ENCODE measurements at places on chromosomes 12 and 14. TPM values are rescaled to one million over a fixed set of nuclear protein-coding genes. Genes with fewer than 3 reads are reported as not detected.

DNA sequence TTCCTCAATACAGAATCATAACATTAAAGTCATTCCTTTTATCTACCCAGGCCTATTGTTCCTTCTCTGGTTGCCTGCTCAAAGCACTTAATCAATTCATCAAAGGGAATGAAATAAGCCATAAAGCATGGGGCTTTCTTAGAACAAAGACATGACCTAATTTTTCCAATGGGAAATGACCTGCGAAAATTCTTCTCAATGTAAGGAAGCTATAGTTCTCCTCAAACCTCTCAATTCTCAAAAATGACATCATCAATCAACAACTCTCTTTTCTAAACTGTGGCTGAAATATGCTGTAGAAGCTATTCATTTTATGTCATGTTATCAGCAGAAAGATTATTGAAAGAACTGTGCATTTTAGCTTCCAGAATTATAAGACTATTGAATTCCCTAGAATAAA, 116.0 kb upstream of the PTPRR start:
- no peaks in the 10 kb centered on the region for H3K36me3 ChIP-seq
- no peaks in the 10 kb centered on the region for H3K4me1 ChIP-seq
- no peaks in the 10 kb centered on the region for H3K27me3 ChIP-seq
- no peak overlapping the region for H3K4me3 ChIP-seq
- H3K27ac ChIP-seq: no peak overlapping the region

The SPRYD3 gene
- 71.6 TPM for total RNA-seq

The SDR9C7 gene
- total RNA-seq: 0.48 TPM

DNA sequence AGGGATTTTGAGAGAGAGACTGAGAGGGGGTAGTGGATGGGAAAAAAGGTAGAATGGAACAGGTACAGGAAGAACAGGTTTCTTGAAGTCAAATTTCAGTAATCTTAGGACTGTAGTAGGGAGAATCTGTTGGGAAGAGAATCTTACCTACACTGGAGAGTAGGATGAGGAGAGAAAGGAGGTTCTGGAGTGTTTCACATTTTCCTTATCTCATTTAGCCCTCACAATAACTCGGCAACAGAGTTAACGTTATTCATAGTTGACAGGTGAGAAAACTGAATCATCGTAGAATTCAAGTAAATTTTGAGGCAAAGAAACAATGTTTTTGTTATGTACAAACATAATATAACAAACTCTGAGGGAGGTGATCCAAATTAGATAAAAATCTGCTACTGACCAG, 17.2 kb upstream of the STRN3 start:
- no peaks in the 10 kb centered on the region for H3K27me3 ChIP-seq
- no peak for DNase-seq
- H3K4me1 ChIP-seq: no peaks in the 10 kb centered on the region
- no peak overlapping the region for H3K4me3 ChIP-seq
- no peaks in the 10 kb centered on the region for H3K36me3 ChIP-seq
- H3K27ac ChIP-seq: no peak overlapping the region

DNA sequence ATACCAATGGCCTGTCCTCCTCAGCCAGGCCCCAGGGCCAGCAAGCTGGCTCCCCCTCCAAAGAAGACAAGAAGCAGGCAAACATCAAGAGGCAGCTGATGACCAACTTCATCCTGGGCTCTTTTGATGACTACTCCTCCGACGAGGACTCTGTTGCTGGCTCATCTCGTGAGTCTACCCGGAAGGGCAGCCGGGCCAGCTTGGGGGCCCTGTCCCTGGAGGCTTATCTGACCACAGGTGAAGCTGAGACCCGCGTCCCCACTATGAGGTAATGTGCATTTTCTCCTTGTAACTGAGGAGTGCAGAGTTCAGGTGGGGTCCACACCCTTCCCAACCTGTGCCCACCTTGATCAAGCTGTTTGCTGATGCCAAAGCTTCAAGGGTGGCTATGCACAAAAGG, 23.4 kb downstream of the ACACB start:
- no peaks in the 10 kb centered on the region for H3K36me3 ChIP-seq
- no peak overlapping the region for H3K4me3 ChIP-seq
- no peaks in the 10 kb centered on the region for H3K4me1 ChIP-seq
- no peak for DNase-seq

DNA sequence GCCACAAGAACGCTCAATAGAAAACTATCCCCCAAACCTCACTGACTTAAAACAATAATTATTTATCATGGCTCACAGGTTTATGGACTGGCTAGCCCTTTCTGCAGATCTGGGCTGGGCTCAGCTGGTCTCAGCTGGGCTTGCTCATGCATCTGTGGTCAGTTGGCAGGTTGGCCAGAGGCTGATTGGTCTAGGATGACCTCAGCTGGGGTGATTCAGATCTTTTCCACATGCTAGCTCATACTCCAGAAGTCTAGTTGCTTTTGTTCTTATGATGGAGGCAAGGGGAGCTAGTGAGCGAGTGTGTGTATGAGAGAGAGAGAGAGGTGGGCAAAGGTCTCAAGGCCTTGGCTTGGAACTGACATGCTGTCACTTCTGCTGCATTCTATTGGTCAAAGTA, 181.2 kb upstream of the NRXN3 start:
- H3K36me3 ChIP-seq: no peaks in the 10 kb centered on the region
- no peak overlapping the region for H3K4me3 ChIP-seq
- DNase-seq: peak; percentile 76
- H3K4me1 ChIP-seq: no peaks in the 10 kb centered on the region
- H3K27ac ChIP-seq: no peak overlapping the region

DNA sequence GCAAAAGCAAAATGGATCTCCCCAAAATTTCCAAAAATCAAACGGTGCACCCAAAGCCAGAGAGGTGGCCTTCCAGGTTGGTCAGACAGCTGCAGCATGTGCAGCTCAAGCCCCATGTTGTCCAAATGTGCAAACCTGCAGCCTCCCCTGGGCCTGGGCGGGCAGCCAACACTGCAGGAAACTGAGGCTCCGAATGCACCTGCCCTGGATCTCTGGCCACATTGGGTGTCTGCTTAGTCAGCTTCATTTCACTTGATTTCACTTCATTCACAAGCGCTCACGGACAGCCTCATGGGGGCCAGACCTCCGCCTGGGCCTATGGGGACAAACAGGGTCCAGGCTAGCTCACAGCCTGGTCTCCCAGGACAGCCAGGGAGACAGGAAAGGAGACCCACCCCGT, 59.8 kb downstream of the BCL11B start:
- no peaks in the 10 kb centered on the region for H3K36me3 ChIP-seq
- no peak overlapping the region for H3K27ac ChIP-seq
- no peak for DNase-seq
- no peaks in the 10 kb centered on the region for H3K4me1 ChIP-seq

GRCh38 chr12:103908877-103909276, 21.3 kb upstream of the HSP90B1 start:
- no peaks in the 10 kb centered on the region for H3K36me3 ChIP-seq
- H3K4me1 ChIP-seq: peaks cover 7% of the 10 kb centered on the region
- H3K27ac ChIP-seq: no peak overlapping the region
- H3K4me3 ChIP-seq: no peak overlapping the region
- no peaks in the 10 kb centered on the region for H3K27me3 ChIP-seq

- no peak overlapping the region for H3K27ac ChIP-seq
- H3K27me3 ChIP-seq: no peaks in the 10 kb centered on the region
- H3K4me1 ChIP-seq: no peaks in the 10 kb centered on the region
These were observed 22.5 kb upstream of the AKAP6 start for GRCh38 chr14:32306549-32306948.

DNA sequence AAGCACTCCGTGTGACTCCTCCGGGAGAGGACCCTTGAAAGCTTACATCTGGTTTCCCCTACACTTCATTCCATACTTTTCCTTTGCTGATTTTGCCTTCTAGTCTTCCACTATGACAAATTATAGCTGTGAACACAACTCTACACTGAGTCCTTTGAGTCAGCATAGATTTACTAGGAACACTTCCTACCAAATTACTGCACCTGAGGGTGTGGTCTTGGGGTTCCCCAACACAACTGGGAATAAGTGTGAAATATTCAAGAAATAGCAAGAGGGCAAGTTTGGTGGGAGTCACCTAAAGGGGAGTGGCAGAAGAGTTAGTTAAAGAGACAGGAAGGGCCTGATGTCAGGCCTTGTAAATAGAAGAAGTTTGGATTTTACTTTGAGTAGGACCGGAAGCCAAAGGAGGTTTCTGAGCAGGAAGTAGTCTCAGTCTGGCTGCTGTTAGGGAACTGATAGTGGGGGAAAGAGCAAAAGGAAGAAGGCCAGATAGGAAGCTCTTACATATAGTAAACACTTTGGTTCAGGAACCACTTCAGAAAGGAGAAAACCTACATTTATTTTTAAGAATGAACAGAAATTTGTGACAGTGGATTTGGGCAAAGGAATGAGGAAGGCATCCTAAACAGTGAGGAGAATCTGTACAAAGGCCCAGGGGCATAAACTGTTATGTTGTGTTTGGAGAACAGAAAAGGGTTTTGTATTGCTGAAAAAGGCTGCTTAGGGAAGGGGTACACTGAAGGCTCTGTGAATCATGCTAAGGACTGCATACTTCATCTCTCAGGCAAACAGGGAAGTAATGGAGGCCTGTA, 14.2 kb downstream of the SEL1L start:
- no peaks in the 10 kb centered on the region for H3K4me1 ChIP-seq
- no peak overlapping the region for H3K4me3 ChIP-seq
- H3K36me3 ChIP-seq: peaks cover 2% of the 10 kb centered on the region
- no peak for DNase-seq

DNA sequence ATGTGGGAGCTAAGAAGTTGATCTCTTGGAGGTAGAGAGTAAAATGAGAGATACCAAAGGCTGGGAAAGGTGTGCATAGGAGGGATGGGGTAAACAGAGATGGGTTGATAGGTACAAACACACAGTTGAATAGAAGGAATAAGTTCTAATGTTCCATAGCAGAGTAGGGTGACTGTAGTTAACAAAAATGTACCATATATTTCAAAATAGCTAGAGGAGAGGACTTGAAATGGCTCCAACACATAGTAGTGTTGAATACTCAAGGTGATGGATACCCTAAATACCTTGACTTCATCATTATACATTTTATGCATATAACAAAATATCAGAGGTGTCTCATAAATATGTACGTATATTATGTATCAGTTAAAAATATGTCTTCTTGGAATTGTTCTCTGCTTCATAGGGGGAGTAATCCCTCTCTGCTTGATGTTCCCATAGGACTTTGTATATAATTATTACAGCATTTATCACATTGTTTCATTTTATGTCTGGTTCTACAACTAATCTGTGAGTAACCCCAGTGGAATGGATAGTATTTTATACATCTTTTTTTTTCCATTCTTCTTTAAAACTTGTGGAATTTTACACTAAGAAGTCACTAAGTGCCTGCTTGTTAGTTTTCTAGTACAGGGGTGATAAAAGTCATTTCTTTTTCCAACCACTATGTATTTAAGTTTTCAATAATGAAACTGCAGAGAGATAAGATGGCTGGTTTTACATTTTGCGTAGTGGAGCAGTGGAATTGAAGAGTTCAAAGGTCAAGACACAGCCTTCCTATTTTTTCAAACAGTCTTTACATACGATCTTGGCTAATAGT, 1940.0 kb upstream of the SEL1L start:
- H3K36me3 ChIP-seq: no peaks in the 10 kb centered on the region
- H3K4me3 ChIP-seq: no peak overlapping the region
- no peaks in the 10 kb centered on the region for H3K4me1 ChIP-seq
- no peak overlapping the region for H3K27ac ChIP-seq

The LMNTD1 gene
- not detected for total RNA-seq

GRCh38 chr14:76204461-76205230, 52.9 kb downstream of the GPATCH2L start:
- H3K36me3 ChIP-seq: peaks cover 7% of the 10 kb centered on the region
- no peaks in the 10 kb centered on the region for H3K27me3 ChIP-seq
- no peaks in the 10 kb centered on the region for H3K4me1 ChIP-seq
- no peak overlapping the region for H3K27ac ChIP-seq

- no peaks in the 10 kb centered on the region for H3K4me1 ChIP-seq
- no peaks in the 10 kb centered on the region for H3K36me3 ChIP-seq
- no peak overlapping the region for H3K27ac ChIP-seq
- no peaks in the 10 kb centered on the region for H3K27me3 ChIP-seq
- DNase-seq: no peak
These were observed 1325.1 kb downstream of the SLC16A7 start for GRCh38 chr12:60920841-60921495.

The TGM1 gene
- 0.52 TPM for total RNA-seq

DNA sequence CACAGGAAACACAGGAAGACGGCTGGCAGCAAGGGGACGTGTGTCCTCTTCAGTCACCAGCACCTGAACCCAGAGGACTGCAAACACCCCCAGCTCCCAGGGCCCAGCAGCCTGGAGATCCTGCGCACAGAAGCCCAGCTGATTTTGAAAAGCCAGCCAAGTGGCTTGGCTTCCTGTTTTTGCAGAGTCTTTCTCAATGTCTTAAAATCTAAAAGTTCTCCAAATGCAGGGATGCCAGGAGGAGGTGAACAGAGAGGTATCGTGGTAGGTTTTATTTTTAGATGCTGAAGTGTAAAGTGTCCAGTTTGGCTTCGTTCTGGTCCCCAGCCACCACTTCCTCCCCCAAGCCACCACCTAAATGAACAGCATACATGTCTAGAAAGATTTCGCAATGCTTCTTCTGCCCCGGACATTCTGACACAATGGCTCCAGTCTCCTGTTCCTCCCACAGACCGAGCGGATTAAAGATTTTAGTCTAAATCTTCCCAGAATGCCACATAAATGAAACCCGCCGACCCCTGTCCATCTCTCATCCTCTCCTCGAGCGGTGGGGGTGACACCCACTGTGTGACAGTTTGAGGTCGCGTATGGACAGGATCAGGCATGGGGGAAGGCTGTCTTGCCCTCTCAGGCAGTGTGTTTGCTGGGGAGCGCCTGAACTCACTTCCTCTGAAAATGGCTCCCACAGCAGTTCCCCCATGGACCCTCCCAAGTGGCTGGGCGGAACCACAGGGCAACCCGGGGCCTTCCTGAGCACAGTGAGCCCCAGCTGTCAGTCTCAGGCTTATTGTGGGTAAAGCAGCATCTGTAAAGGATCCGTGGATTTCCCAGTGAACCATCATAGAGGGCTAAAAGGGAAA, 41.6 kb downstream of the ITPK1 start:
- no peaks in the 10 kb centered on the region for H3K27me3 ChIP-seq
- H3K36me3 ChIP-seq: no peaks in the 10 kb centered on the region
- H3K27ac ChIP-seq: no peak overlapping the region
- no peak overlapping the region for H3K4me3 ChIP-seq
- H3K4me1 ChIP-seq: no peaks in the 10 kb centered on the region

- H3K4me3 ChIP-seq: no peak overlapping the region
- no peak for DNase-seq
- H3K27ac ChIP-seq: no peak overlapping the region
- H3K36me3 ChIP-seq: no peaks in the 10 kb centered on the region
- no peaks in the 10 kb centered on the region for H3K4me1 ChIP-seq
These were observed 931.2 kb downstream of the AACS start for GRCh38 chr12:125996443-125996842.

The PTGDR gene
- 2.9 TPM for total RNA-seq

The NTF3 gene
- 51.6 TPM for total RNA-seq

The TUNAR gene
- not detected for total RNA-seq

Data from aorta (tissue), 5 donors.